ENCODE measurements at places on chromosomes 5 and 9.

GRCh38 chr9:129258124-129258822 lies 80.2 kb upstream of the IER5L start:
- DNase-seq = peak; percentile 81

- DNase-seq = no peak
Measured at GRCh38 chr5:159149085-159149484, 49.4 kb upstream of the EBF1 start.

DNA sequence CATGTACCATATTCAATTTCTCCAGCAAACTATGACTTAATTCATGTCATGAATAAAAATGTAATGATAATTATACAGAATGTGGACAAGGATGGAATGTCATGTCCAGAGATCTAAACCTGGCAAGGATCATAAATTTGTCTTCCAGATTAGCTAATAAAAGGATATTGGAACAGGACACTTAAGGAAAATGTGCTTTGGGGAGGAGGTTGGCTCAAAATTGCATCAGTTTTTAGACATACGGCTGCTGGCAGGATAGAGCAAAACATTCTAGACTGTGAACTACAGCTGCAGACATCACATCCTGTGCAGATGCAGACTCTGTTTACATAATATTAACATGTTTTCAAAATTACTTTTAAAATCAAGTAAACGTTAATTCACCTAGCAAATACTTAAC lies 248.4 kb downstream of the TLR4 start:
- DNase-seq = no peak

DNA sequence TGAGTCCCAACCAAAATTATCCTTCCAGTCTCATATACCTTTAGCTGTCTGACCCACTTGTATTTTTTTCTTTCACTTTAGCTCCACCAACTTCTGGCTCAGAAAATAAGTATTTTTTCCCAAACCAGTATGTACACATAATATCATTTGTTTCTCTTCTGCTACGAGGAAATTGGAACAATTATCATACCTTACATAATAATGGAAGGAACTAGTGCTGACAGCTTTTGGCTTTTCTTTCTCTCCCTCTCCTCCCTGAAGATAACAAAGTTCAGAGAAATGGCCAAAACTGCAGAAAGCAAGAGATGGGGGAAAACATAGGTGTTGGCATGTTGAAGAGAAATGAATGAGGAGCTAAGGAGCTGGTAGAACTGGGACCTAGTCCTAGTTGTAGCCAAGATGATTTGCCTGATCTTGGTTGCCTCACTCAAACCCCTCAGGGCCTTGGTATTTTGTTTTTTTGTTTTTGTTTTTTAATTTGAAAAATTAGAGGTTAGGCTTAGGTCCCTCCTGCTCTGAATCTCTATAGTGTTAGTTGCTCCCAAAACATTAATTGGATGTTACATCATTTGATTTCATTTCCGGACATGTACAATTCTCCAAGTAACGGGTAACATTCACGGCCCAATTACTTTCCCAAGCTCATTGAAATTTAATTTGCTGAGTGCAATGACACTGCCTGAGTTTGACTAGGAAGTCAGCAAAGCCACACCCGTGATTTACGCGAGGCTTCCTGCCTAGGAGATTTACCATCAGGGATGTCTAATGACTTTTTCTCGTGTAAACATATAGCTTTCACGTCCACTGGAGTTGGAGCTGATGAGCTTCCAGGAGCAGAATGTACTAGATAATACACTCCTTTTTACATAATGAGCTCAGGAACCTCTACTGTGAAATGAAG lies 291.6 kb downstream of the TLE1 start:
- no peak for DNase-seq

DNA sequence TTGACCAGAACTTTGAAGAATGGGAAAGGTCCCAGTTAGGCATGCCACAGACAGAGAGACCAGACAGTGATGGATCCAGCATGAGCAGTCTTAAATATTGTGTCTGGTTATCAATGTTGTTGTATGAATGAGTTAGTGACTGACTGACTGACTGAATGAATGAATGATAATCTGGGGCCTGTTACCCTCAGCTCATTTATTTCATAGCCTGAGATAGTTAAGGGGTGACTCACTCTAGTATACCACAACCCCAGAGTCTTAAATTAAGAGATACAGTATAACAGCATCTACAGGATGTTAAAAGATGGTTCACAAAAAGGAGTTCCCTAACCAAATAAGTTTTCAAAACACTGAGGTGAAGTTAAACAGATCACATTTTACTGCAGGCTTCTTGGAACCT lies 133.5 kb downstream of the SGCD start:
- DNase-seq = no peak

DNA sequence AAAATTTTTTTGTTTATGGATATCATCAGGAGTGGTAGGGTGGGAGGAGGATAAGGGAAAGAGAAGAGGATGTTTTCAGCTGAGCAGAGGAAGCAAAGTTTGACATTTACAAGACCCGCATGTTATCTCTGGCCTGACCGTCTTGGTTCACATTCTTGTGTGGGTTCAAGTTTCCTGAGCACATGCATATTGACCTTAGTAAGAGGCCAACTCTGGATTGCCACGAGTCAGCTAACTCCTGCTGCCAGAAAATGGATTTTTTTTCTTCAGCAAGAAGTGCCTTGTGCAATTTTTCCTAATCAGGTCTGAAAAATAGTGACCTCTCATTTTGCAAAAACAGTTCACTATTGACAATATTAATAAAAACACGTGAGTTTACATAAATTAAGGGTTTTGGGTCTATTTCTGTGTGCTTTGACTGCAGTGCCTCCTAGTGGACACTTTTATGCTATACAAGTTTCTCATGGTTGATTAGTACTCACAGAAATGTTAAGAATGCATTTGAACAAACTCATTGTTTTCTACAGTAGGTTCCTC lies 27.1 kb upstream of the BASP1 start:
- DNase-seq = no peak
